ENCODE measurements at places on chromosomes 6 and 20. TPM values are rescaled to one million over a fixed set of nuclear protein-coding genes. Genes with fewer than 3 reads are reported as not detected.

Gene RAMACL
- total RNA-seq, result 0.20 TPM

Gene SYTL3
- total RNA-seq, result 1.8 TPM

Gene NHLRC1
- total RNA-seq, result 1.3 TPM

Gene TUBE1
- 5.7 TPM for total RNA-seq

Gene KCNK17
- not detected for total RNA-seq

Gene FAM83C
- total RNA-seq, result 0.08 TPM

Gene FAXC
- total RNA-seq, result 7.2 TPM

Gene SAYSD1
- total RNA-seq, result 5.4 TPM

Gene PRDM13
- 0.45 TPM for total RNA-seq

Gene GRM1
- total RNA-seq, result not detected

Gene RSPO3
- 97.7 TPM for total RNA-seq

Gene FILIP1
- 0.52 TPM for total RNA-seq

Gene GSTA1
- total RNA-seq, result not detected

Gene TPX2
- 115 TPM for total RNA-seq

Gene GLP1R
- not detected for total RNA-seq

Gene PTCRA
- total RNA-seq, result not detected

All from A549 treated with ZK216348 at 1 μM for 4 hours (cell line).